ENCODE measurements at places on chromosomes 1 and 21.

DNA sequence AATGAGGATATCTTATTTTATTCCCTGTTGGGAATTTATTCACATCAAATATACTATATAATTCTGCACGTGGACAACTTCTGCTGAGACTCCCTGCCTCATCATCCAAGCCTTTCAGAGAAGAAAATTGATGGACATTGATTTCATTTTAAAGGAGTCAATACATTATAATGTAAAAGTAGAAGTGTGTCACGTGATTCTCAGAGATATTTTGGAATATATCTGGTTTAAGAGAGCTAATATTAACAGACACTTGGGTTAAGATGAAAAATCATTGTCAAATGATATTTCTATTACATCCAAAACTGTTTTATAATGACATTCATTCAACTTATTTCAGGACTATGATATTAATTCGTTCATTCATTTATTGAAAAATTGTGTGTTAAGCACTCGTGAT lies 314.2 kb downstream of the ADGRL2 start:
- no peak for DNase-seq

DNA sequence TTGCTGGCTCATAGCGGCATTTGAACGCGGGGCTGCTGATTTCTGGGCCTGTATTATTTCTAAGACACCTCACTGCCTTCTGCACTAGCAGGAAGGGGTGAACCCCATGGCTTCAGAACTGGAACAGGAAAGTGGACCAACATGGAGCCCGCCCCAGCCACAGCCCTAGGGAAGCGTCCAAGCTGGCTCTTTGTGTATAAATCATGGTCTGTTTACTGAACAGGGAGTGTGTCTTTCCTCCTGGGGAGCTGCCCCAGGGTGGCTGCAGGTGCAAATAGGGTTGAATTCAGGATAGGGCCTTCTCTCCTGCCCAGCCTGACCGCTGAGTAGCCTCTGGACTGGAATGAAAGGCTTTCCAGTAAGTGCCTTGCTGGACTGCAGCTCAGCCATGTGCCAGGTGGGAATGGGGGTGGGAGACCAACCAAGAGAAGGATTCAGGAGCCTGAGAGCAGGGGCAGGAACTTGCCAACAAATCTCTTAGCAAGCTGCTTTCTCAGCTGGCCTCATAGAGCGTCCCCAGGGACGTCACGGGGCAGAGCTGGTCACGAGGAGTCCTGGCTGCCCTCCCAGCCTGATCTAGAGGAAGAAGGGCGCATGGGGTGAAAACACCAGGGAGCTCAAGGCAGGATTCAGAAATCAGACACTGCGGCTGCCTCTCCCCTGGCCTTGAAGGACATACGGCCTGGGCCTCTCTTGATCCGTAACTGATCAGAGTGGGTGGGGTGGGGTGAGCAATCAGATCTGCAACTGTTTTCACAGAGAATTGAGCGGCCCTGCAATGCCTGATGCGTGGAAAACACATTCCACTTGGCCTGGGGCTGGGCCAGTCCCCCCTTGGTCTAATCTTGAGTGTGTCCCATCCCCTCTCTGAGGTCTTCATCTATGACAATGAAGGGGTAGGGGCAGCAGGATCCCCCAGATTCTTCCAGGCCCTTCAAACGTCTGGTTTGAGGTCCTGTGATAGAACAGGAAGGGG lies 56.5 kb upstream of the SELENON start:
- peak; percentile 25 for DNase-seq

GRCh38 chr1:110430366-110430765 lies 20.6 kb upstream of the PROK1 start:
- no peak for DNase-seq

DNA sequence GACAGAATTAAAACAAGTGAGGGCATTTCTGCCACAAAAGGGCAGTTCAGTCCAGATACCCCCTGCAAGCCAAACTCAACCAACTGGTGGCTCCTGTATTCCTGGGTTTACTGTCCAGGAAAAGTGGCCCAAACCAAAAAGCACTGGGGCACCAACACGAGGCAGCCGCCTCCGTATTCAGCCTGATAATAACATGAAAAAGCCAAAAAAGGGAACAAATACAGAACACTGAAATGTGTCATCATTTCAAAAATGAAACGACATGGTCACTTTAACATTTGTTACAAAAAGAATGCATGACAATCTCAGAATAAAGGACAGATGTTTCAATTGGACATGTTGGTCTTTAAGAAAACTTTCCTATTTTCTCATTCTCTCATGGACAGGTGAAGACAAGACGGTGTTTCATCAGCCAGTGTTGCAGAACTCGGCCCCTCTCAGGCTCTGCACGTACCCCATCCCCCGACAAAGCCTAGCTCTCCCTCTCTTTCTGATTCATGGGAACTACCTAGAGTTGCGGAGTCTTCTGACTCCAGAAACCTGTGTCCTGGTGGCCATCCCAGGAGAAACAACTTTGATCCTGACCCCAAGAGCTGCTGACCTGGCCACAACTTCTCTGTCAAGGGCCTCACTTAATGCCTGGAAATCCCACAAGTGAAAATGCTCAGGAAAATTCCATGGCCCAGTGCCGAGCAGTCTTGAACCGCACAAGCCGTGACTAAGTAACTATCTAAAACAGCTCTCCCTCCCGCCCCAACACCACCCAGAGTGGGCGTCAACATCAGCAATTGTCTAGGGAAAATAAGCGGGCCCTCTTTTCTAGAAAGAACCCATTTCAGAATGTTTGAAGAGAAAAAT lies 27.1 kb downstream of the ZBTB17 start:
- DNase-seq, result peak; percentile 98

DNA sequence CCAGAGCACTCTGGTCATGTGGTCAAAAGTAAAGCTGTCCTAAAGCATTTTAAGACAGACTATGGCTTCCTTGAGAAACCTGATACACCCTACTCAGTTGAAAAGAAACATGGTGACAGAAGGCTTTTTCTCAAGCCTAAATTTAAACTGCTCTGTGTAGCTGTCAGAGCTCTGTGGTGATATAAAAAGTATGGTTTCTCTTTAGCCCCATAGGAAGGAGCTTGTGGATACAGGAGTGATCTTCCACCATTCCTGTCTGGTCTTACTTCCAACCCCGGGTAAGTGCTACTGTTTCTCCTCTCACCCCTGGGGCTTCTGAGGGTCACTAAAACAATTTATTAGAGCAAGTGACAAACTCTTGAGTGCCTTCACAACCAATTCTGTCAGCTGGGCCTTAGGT lies 8.5 kb downstream of the TP53BP2 start:
- DNase-seq, result no peak

DNA sequence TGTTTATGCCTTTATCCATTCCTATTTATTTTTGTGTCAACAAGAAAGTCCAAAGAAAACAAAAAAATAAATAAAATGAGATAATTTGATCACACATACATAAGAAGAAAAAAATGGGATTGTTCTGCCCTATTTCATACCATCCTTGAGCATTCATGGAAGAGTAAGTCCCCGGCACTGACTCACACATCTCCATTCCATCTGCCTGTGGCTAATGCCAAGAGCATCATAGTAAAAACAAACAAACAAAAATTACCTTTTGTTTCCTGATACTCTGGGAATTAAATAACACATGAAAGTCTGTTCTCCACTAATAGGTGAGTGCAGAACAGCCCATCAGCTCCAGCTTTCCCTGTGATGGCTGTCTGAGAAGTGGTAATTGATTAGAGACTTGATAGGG lies 48.1 kb upstream of the BACE2 start:
- no peak for DNase-seq

DNA sequence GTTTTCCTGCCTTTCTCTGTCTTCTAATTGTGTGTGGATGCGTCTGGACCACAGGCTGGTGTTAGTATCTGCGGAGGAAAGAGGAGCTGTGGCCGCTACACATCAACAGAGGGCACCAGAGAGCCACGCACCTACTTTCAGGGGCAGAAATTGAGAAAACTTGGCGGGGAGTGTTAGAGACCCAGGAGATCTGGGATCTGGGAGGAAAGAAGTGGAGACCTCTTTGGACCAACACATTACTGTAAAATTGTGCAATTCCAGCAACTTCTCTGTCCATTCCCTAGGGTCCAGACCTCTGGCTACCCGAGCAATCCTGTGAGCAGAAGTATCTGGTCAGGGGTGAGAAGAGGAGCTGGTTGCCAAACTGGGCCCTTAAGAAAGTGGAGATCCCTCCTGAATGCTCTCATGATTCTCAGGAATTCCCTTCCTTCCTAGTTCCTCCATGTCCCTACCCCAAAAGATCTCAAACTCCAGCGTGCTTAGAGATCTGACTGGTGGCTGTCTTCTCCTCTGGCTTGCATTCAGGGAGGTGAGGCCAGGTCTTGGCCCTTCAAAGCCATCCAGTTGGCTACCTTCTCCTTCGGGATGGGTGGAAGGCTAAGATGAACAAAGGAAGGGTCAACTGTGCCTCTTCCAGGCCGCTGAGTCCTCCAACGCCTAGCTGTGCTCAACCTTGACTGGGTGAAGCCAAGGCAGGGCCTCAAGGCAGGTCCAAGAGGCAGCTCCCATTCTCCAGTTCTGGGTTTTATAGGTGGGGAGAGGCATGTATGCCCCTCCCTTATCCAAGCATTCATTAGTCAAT lies 1.2 kb upstream of the KIRREL1 start:
- DNase-seq, result peak; percentile 31

- DNase-seq, result no peak
These were observed 104.2 kb downstream of the DUSP10 start for GRCh38 chr1:221637641-221638041.

DNA sequence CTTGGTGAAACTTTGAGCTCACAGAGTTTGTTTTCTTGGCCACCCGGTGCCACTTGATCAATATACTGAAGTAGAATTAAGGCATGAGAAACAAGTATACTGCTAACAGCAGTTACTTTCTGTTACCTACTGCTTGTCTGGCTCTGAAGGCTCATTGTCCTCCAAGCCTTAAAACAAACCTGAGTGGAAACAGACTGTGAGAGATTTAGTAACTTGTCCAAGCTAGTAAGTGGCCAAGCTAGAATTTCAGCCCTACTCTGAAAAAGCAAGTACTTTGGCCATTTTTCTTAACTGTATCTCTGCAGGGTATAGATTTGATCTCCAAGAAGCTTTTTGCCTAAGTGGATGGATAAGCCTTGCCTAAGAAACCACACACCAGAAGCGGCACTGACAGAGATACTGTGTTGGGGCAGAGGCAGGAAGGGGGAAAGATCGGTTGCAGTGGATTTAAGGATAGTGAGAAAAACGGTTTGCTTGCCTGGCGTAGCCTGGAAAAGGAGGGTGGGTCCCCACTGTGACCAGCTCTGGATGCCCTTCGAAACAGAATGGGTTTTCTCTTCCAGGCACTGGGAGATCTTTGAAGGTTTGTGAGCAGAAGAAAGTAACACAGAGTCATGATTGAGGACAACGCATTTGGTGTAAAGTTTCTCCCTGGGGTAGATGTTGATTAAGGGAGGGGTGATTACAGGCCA lies 2.1 kb upstream of the MACO1 start:
- no peak for DNase-seq

DNA sequence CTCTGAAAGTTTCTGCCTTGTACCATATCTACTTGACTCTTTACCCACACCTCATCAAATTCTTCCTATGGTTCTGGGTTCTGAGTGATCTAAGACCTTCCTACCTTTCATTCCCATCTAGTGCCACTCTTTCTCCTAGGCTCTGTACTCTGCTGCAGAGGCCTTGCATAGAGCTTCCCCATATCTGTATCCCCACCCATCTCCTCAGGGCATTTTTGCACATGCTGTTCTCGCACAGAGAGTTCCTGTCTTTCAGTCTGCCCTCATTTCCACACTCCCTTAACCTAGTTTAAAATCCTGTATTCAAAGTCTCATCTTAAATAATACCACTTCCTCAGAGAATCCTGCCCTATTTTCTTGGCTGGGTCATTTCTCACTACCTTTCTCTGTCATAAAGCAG lies 114.8 kb downstream of the HMCN1 start:
- DNase-seq, result no peak

Data from astrocyte (in vitro differentiated cells and primary cell).